GM18507 (cell line): ENCODE measurements at places on chromosomes 11 and 22.

DNA sequence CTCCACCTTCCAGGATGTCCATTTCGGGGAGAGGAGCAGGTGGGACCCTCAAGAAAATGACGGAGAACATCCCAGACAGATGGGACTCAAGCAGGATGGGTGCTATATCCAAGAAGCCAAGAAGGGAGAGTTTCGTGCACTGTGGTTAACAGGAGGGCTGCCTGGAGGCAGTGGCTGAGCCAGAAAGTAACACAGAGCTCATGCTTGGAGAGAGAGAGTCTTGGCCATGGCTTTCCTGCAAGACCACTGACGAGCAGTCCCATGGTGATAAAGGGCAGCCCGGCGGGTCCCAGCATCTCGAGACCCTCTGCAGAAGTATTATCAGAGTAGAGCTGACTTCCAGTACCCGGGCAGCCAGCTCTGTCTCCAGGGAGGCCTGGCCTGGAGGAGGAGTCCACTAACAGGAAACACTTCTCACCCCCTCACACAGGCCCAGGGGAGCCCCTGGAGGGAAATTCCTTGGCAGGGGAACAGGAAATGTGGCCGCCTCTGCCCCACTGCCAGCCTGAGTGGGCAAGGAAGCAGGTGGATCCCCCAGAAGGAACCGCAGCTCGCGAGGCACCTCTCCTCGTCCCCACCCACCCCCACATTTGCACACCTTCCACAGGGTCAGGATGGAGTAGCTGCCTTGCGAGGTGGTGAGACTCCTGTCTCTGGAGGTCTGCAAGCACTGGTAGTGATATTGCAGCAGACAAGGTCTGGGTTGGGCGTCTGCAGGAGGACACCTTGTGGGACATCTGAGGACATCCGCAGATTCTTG is 32.2 kb downstream of the CYTH4 start:
- no peak for DNase-seq

DNA sequence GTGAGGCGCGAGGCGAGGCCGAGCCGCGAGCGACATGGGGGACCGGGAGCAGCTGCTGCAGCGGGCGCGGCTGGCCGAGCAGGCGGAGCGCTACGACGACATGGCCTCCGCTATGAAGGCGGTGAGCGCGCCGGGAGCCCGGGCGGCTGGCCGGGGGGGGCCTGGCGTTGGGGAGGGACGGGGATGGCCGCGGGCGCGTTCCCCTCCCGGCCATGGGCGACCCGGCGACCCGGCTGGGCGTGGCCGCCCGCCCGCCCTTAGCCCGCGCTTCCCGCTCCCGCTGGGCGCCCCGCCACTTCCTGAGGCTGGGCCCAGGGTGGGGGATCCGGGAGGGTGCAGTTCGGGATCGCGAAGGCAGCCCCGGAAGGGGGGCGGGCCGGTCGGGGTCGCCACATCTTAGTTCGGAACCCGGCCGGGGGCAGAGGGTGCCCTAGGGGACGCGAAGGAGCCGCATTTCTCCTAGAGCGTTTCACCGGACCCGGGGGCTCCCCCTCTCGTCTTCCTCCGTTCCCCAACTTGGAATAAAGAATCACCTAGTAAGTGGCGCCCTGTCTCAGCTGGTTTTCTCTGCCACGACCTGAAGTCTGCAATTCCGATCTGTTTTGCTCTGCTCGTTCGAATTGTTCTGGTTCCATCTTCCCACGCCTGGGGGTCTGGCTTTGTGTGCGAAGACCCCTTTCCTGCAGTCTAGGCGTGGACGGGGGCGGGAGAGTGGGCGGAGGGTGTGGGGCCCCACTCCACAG is 536 bp downstream of the YWHAH start:
- DNase-seq = no peak

DNA sequence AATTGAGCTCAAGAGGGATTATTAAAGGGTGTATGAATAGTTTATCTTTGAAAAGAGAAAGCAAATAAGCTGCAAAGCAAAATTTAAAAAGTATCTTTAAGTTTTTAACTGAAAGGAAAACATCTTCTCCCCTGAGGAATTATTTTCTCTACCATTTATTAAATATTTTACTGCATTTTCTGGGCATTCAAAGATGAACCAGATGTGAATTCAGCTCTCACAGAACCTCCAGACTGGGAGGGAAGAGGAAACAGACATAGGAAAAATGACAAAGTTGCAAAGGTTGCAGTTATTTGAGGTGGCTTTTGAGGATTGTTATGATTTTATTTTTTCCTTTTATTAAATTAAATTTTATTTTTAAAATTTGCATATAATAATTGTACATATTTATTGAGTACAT is 122.7 kb upstream of the SESN3 start:
- no peak for DNase-seq

DNA sequence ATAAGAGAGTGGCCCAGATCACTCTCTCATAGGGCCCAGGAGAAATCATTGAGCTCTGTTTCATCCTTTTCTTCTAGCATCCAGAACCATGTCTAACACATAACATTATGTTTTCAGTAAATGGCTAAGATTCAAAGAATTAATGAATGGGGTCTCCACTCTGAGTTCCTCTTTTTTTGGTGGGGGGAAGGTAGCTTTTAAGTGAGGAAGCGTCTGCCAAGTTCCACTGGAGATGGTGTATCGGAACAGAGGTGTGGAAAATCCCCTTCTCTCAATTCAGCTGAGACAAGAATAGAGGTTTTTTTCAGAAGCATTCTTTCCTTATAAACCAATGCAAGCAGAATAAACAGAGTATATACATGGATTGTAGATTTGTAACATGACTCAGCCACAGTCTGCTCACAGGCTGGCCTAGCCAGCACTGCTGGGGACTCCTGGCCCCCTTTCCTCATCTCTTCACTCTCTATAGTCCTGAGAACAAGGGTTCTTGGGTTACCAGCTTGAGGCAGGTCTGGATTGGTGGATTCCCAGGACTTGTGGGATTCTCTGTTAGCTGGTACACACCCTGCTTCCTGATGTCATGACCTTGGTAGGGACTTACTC is 97.2 kb downstream of the TRAF6 start:
- DNase-seq = no peak

- DNase-seq = no peak
Measured at GRCh38 chr11:126525216-126525615, 169.7 kb downstream of the ST3GAL4 start.

DNA sequence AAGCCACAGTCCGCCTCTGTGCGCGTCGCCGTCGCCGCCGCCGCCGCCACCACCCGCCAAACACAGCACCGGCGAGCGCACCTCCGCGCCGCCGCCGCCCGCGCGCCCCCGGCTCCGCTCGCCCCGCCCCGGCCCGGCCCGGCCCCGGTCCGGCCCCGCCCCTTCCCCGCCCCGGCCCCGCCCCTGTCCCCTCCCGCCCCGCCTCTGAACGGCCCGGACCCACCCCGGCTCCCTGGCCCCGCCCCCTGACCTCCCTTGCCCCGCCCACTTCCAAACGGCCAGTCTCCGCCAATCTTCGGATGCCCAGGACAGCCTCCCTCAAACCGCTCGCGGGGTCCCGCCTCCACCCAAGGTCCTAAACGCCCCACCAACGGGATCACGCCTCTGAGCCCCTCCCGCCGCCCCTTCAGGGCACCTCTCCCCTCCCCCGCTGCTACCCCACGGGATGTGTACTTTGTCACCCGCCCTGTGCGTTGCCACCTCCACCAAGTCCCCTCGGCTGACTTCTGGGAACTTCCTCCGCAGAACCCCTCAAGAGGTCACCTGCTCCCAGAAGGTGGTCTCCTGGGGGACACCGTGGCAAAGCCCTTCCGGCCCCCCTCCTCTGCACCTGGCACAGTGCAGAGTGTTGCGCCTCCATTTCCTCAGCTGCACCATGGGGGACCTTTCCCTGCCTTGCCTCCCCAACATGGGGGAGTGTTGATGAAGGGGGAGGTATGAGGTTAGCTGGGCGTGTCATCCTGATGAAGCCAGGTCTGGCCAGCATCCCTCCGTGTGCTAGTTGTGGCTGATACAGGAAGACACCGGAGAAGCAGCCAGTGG is at the start of gene KIAA0930:
TSS of gene KIAA0930 (minus strand) at position 85 of the 822 bp plus-strand sequence. CDS start 191 bp downstream, outside the sequence.
- DNase-seq = peak; percentile 90

DNA sequence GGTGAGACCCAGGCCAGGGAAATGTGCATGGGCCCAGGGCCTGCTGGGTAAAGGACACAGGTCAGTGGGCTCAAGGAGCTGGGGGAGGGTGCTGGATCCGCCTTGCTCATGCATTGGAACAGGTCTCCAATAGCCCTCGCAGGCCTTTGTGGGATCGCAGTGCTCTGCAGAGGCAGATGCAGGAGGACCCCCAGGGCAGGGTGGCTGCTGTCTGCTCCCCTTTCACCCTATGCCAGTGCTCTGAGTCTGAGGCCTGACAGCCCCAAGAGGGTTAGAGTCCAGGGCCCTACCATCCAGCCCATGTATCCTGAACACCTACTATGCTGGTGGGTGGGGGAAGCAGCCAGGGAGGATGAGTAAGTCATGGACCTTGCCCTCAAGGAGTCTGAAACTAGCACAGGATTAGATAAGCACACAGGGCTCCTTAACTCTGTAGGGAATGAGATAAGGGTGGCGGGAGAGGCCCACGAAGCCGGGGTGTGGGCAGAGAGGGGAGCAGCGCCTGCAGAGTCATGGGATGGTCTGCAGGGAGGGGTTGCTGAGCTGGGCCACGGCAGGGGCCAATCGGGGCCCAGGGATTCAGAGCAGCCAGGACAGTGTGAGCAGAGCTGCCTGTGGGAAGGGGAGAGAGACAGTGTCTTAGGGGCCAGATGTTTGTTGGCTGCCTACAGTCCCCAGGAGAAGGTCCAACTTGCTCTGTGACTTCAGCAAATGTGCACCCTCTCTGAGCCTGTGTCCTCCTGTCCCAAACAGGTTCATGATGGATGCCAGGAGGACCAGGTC is 10.5 kb upstream of the EHD1 start:
- no peak for DNase-seq

GRCh38 chr22:27726686-27727449 is 74.7 kb downstream of the MN1 start:
- DNase-seq = no peak

GRCh38 chr11:128802358-128802981 is 64.6 kb downstream of the KCNJ1 start:
- no peak for DNase-seq

GRCh38 chr22:48366591-48366990 is 1461.1 kb downstream of the BRD1 start:
- no peak for DNase-seq

GRCh38 chr11:132237781-132238180 is 867.4 kb downstream of the NTM start:
- no peak for DNase-seq

DNA sequence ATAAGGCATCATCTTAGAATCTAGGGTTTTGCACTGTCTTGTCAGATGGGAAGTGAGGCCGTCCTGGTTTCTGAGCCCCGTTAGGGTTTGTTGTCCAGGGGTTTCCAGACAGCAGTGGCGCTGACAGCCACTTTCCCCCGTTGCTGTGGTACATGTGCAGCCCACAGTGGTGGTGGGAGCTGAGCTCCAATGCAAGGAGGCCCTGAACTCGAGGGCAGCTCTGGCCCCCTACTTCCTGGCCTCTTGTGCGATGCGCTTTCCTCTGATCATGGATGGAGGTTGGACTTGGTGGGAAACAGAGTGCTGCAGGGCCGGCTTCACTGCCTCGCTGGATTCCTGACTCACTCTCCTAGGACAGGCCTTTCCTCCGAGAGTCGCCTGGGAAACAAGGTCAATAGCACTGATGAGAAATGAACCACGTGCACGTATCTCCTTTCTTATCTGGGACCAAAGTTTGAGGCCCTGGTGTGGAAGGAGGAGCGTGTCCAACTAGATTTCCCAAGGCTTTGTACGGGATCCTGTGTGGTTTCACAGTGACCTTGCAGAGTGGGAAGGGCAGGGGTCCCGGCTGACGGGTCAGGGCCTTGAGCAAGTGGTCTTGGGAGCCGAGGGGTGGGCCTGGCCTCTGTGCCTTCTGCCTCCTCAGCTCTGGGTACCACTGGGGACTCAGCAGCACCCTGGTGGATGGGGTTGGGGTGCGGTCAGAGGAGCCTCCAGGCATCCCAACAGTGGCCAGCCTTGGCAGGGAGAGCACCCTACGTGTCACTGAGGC is 3.7 kb downstream of the PHRF1 start:
- DNase-seq = no peak

- no peak for DNase-seq
Measured at GRCh38 chr11:62306227-62306626, 7.4 kb upstream of the SCGB1D4 start.

DNA sequence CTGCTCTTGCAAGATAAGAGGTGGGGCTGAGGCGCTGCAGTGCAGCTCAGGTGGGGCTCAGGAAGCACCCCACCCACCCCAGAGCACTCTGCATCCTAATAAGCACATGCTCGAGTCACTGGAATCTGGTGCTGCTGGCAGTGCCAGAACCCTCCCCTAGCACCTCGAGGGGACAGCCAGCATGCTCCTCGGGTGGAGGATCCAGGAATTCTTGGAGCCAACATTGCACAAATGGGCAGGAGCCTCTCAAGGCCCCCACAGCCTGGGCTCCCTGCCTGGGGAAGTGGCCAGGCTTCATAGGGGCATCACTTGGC is 27.5 kb upstream of the CABP7 start:
- no peak for DNase-seq

GRCh38 chr11:132987936-132988335 is 544.4 kb downstream of the OPCML start:
- no peak for DNase-seq

GRCh38 chr11:8017894-8018483 is 30.9 kb downstream of the EIF3F start:
- DNase-seq = no peak

DNA sequence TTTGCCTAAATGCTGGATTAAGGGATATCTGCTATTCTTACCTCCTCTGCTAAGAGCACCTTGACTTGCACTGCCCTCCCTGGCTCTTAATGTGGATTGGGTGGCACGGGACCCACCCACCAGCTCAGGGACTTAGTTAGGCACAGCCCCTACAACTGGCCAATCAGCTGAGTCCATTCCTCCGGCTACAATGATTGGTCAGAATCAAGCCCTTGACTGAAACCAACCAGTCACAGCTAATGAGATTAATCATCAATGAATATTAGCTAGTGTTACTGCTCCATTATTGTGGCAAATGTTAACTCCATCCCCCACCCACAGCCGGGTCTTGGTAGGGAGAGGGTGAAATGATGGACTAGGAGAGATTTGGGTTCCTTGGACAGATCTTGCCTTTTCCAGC is 328.0 kb downstream of the MN1 start:
- no peak for DNase-seq

DNA sequence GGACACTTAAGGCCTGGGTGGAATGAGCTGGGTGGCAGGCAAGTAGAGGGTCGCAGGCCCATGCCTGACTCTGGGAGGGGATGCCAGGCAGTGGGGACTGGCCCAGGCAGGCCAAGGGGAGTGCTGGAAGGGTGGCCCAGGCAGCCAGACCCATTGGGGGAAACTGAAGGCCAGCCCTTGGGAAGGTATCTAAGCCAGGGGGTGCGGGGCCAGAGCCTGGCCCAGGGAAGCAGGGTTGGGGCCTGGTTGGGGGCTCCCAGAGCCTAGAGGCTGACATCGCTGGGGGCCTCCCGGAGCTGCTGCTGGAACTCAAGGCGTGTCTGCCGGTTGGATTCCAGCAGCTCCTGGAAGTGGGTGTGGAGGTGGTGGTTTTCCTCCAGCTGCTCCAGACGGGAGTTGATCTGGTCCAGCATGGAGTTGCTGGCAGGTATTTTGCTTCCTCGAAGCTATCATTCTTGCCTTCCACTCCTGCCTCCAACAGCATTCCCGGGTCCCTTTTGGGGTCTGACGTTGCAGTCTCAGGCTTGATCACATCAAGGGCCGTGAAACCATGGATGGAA is 35.3 kb upstream of the XBP1 start:
- DNase-seq = no peak
